ENCODE measurements at places on chromosomes 7 and 10.

DNA sequence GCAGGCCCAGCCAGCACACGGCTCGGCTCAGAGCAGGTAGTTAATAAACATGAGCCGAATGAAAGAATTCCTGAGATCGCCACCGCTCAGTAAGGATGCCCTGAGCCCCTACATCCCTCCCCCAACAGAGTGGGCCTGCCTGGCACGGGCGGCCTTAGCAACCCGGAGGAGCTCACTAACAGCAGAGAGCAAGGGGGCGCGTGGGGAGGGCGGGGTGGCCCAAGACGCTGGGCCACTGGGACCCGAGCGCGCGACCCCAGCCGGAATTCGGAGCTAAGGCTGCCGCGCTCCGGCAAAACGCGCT, 403 bp upstream of the ENO4 start:
- no peak for DNase-seq

- no peak for DNase-seq
Measured at GRCh38 chr10:100826031-100826651, 80.8 kb downstream of the PAX2 start.

- DNase-seq, result peak; percentile 52
Measured at GRCh38 chr7:101058355-101058754, 26.9 kb upstream of the TRIM56 start.

- no peak for DNase-seq
Measured at GRCh38 chr10:17113346-17113745, 16.3 kb downstream of the CUBN start.

DNA sequence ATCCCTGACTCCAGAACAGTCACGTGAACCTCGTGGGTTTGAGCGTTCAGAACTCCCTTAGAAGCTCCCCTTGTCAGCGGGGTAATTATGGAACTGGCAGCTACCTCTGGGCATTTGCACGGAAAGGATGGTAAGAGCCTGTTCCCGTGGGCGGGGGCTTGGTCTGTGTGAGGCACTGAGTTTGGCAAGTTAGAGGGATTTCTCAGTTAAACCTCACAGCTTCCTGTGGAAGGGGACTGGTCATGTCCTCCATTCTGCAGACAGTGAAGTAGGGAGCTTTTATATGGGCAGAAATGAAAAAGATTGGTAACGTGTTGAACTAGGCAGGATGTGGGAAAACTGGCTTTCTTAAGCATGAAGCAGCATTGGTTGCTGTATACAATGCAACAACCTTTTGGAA, 16.0 kb downstream of the PALD1 start:
- DNase-seq, result no peak

DNA sequence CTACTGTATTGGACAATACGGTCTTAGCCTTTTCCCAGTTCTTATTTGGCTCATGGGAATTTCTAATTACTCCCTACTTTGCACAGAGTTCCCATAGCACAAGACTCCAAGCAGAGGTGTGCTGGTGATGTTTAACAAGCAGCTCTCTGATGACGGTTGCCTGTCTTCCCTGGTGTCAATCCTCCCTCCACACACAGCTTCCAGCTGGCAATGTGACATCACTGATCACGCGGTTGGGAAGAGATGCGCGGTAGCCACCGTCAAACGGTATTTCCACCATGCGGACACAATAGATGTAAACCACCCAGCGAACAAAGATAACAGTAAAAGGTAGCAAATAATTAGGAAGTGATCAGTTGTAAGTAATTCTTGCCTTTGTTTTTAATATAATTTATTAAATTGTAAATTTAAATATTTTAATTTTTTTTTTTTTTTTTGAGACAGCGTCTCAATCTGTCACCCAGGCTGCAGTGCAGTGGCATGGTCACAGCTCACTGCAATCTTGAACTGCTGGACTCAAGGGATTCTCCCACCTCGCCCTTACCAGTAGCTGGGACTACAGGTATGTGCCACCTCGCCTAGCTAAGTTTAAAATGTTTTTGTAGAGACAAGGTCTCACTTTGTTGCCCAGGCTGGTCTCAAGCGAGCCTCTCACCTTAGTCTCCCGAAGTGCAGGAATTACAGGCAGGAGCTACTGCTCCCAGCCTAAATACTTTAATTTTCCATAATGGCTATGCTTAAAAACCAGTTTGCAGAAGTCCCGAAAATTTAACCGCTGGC, 36.3 kb upstream of the IL15RA start:
- DNase-seq, result no peak

GRCh38 chr10:112526906-112527305, 79.9 kb downstream of the VTI1A start:
- no peak for DNase-seq

- DNase-seq, result no peak
Measured at GRCh38 chr10:72158176-72158575, 57.6 kb upstream of the ANAPC16 start.

DNA sequence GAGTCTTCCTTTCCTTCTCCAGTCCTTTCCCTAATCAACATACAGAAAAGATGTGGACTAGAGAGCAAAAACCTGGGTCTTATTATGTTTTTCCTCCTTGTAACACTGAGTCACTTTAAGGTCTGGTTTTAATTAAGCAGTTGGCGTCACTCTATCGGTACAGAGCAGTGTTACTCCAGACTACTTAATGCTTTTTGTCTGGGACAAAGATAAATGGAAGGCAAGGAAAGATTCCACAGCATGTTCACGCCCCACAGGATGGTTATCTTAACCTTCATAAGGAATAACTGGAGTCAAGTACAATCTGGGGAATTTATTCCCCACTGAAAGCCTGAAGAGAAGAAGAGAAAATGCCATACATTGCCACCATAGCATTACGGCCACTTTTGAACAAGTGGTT, 145.7 kb downstream of the ELAPOR2 start:
- DNase-seq, result no peak

Measured in hematopoietic multipotent progenitor cell treated with erythropoietin and hydrocortisone succinate and interleukin-3 and kit ligand, for 15 days (in vitro differentiated cells).